ENCODE measurements at places on chromosomes 5 and 9. TPM values are rescaled to one million over a fixed set of nuclear protein-coding genes. Genes with fewer than 3 reads are reported as not detected.

DNA sequence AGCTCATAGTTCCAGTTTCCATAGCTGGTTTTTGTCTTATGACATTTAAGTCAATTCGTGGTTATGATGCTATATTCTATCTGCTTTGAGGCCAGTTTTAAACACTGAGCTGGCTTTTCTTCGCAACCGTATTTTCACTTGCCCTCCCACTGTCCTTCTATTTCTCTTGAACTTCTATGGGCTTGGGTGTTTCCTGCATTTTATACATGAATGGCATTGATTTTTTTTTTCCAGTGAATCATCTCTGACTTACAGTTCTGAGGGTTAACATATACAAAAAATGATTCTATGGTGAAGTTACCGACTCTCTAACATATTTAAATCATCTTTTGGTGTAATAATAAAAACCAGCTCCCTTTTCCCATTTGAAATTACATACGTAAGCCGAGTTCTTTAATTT is 88.2 kb downstream of the SREK1 start:
- no peak overlapping the region for H3K27ac ChIP-seq
- H3K4me3 ChIP-seq: no peak overlapping the region
- H3K4me1 ChIP-seq: no peaks in the 10 kb centered on the region

- peak overlapping the region; percentile 80 for H3K27ac ChIP-seq
- no peak for DNase-seq
- H3K36me3 ChIP-seq: peaks cover 12% of the 10 kb centered on the region
- H3K4me1 ChIP-seq: peaks cover 25% of the 10 kb centered on the region
- H3K27me3 ChIP-seq: no peaks in the 10 kb centered on the region
These were observed 942 bp downstream of the PHF2 start for GRCh38 chr9:93577078-93577974.

DNA sequence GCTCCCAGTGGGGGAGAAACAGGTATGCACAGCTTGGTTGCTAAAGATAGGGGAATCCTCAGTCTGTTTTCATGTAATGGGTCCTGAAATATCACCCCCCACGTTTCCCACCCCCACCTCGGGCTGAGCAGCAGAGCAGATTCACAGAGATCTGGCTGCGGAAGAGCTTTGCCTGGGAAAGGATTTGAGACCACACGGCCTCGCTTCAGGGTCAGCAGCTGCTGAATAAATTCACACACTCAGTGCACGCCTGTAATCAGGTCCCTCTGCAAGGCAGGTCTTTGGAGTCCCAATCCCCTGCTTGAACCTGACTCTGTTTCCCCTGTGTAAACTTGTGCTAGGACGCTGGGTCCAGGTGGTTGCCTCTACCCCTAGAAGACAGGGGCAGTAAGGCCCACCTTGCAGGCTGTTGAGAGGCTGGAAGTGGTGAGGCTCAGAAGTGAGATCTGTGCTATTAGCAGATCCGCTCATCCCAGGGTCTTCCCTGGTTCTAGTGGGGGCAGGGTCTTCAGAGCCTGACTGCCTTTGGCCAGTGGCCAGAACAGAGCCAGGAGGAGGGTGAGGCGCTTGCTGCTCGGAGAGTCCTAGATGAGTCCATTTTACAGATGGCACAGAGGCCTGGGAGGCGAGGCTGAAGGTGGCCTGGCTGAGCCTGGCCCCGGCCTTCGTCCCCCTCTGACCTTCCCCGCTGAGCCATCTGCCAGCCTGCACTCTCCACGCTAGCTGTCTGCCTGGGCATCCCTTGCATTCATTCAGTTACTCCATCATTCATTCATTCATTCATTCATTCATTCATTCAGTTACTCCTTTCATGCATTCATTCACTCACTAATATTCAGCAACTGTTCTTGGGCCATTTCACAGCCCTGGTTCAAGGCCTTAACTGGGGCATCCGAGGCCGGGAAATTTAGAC is 16.7 kb upstream of the NEURL1B start:
- H3K4me3 ChIP-seq: no peak overlapping the region
- H3K36me3 ChIP-seq: no peaks in the 10 kb centered on the region
- H3K27ac ChIP-seq: no peak overlapping the region
- DNase-seq: no peak
- H3K27me3 ChIP-seq: peaks cover 5% of the 10 kb centered on the region

- H3K27me3 ChIP-seq: no peaks in the 10 kb centered on the region
- no peak overlapping the region for H3K27ac ChIP-seq
- no peak for DNase-seq
- no peaks in the 10 kb centered on the region for H3K36me3 ChIP-seq
These were observed 65.2 kb upstream of the ASS1 start for GRCh38 chr9:130379649-130379970.

- H3K4me1 ChIP-seq: peaks cover 6% of the 10 kb centered on the region
- no peaks in the 10 kb centered on the region for H3K36me3 ChIP-seq
- H3K4me3 ChIP-seq: no peak overlapping the region
- H3K27me3 ChIP-seq: no peaks in the 10 kb centered on the region
These were observed 19.5 kb downstream of the ACTL7B start for GRCh38 chr9:108836319-108836718.

GRCh38 chr9:112020680-112021596 is 124.3 kb downstream of the UGCG start:
- peaks cover 27% of the 10 kb centered on the region for H3K27me3 ChIP-seq
- H3K4me1 ChIP-seq: peaks cover 7% of the 10 kb centered on the region
- no peak overlapping the region for H3K27ac ChIP-seq

DNA sequence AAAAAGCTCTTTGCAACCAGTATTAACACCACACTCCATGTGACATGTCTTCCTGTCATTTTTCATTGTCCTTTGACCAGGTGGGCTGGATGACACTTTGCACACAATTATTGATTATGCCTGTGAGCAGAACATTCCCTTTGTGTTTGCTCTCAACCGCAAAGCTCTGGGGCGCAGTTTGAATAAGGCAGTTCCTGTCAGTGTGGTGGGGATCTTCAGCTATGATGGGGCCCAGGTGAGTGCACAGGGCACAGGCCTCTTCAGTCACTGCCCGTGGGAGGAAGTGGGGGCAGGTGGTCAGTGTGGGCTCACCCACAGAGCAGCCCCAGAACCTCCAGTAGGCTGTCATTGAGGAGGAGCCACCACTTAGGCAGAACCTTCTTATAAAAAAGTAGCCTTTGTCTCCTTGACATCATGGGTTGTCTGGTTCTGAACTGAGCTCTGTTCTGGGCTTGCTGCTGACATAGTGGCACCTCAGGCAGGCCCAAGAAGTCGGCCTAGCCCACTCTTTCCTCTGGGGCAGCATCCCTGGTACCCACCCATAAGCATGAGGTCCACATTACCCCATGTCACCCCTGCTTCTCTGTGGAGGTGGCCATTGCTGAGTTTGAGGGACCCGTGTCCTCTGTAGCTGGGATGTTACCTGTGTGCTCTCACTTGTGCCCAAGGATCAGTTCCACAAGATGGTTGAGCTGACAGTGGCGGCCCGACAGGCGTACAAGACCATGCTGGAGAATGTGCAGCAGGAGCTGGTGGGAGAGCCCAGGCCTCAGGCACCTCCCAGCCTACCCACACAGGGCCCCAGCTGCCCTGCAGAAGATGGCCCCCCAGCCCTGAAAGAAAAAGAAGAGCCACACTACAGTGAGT is 39.3 kb downstream of the SECISBP2 start:
- H3K4me3 ChIP-seq: no peak overlapping the region
- H3K27ac ChIP-seq: no peak overlapping the region
- no peaks in the 10 kb centered on the region for H3K27me3 ChIP-seq
- no peak for DNase-seq
- peaks cover 14% of the 10 kb centered on the region for H3K4me1 ChIP-seq
- peaks cover 87% of the 10 kb centered on the region for H3K36me3 ChIP-seq

DNA sequence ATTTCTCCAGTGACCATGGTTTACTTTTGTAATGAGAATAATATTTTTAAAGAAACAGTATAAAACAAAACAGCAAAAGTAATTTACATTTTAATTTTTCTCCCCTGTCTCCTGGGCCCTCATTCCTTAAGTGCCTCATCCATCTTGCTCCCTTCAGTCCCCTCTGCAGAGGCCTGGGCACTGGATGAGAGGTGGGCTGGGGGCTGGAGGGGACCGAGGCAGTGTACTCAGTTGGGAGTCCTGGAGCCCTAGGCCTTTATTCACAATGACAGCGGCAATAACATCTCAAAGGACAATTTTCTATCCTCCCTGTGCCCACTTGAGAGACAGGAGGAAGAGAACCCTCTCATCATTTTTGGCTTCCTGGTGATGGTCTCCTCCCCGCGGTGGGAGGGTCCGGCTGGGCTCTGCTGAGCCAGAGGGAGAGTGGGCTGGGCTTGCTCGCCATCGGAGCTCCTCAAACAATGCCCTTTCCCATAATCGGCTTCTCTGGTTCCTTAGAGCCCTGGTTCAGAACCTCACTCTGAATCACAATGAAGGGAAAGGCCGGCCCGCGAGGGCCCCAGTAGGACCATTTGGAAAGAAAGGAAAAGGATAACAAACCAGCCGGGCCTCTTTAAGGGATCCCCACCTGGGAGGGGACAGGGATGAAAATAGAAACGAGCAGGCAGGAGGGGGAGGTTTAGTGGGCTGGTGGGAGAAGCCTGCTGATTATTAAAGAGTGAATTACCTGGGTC is 9.7 kb upstream of the SMIM32 start:
- DNase-seq: no peak
- no peaks in the 10 kb centered on the region for H3K4me1 ChIP-seq
- H3K4me3 ChIP-seq: no peak overlapping the region
- H3K36me3 ChIP-seq: no peaks in the 10 kb centered on the region
- H3K27ac ChIP-seq: no peak overlapping the region

GRCh38 chr5:132094393-132095076 is 20.9 kb downstream of the CSF2 start:
- H3K4me3 ChIP-seq: no peak overlapping the region
- no peak for DNase-seq
- peaks cover 20% of the 10 kb centered on the region for H3K36me3 ChIP-seq
- H3K4me1 ChIP-seq: peaks cover 70% of the 10 kb centered on the region

DNA sequence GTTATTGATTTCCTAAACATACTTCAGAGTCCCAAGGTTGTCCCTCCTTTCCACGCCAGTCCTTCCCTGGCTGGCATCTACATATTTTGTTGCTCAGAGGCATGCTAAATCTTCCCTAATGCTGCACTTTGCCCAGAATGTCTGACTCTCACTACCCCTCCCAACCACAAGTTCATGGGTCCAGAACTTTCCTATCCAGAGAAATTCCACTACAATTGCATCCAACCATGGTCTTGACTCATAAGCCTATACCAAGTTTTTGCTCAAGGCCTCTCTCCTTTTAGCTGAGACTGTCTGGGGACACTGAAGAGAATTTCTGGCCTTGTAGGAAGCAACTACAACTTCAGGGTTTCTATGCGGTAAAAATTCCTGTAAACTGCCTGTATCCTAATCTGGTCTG is 206.3 kb downstream of the BNC2 start:
- no peaks in the 10 kb centered on the region for H3K4me1 ChIP-seq
- H3K27me3 ChIP-seq: no peaks in the 10 kb centered on the region
- no peak overlapping the region for H3K27ac ChIP-seq
- no peak overlapping the region for H3K4me3 ChIP-seq
- no peaks in the 10 kb centered on the region for H3K36me3 ChIP-seq

DNA sequence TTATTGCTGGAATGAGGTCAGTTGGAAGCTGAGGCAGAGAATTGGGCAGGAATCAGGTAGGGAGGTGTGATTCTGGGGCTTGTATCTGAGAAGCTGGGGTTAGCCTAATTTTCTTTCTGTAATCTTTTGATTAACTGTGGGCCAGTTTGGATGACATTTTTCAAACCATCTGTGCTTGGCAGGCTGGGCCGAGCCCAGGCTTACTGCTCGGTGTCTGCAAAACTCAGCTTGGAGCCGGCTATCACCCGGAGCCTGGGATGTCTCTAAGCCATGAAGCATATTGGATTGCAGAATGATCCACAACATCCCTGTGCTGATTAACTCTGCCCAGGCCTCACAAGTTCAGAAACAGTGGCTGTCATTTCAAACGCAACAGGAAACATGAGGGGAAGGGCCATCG is 26.5 kb downstream of the KCNMB1 start:
- peaks cover 2% of the 10 kb centered on the region for H3K27me3 ChIP-seq
- no peak for DNase-seq

DNA sequence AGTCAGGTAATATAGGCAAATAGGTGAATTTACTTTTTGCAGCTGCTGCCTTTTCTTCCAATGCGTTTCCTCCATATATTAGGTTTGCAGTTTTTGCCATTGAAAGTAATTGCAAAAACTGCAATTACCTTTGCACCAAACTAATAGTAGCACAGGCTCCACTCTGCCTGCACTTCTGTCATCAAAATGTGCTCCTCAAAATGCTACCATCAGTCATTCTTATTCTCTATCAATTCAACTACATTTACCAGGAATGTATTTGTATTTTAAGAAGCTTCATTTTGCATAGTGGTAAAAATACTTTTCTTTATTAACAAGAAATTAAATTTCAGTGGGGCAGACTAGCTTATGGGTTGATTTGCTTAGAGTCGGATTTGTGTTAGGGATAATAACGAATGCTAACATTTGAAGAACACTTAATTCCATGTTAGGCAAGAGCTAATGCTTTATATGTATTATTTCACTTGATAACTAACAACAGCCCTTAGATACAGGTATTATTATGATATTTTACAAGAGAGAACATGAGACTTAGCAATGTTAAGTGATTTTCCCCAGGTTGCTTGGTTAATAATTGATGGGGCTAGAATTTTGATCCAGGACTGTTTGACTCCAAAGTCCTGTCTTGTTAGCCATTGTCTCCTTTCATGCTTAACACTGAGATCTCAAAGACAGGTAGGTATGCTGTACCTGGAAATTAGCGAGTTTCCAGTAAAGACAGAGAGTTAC is 300.4 kb downstream of the MAN2A1 start:
- DNase-seq: no peak
- H3K27me3 ChIP-seq: no peaks in the 10 kb centered on the region
- H3K4me3 ChIP-seq: no peak overlapping the region
- no peak overlapping the region for H3K27ac ChIP-seq

DNA sequence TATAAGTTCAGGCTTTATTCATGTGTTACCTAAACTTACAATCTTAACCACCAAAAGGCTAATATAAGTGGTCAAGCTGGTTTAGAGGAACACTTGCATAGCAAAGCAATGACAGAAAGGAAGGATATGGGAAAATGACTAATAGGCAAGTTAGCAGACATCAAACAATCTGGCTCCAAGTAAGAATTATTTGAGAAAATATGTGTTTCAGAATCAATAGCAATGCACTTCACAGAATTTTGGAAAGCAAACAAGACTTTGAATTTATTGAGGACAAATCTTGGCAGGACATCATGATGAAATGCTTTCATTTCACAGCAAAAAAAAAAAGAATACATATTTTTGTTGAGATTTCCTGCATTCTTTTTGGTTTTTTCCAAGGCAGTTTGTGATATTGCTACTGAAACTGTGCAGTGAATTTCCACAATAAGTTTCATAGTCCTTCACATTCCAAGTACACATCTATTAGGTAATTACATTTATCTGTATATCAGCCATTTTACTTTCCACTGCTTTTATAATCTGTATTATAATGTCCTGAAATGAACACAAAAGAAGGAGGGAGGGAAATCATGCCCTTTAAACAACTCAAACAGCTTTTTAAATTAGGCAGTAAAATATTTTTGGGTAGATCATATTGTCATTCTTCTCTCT is 417.9 kb downstream of the NR2F1-AS1 start:
- H3K36me3 ChIP-seq: no peaks in the 10 kb centered on the region
- no peak for DNase-seq
- no peaks in the 10 kb centered on the region for H3K4me1 ChIP-seq
- H3K27me3 ChIP-seq: no peaks in the 10 kb centered on the region
- H3K4me3 ChIP-seq: no peak overlapping the region

Gene ACER2
- 1.0 TPM for total RNA-seq

Gene SAXO1
- not detected for total RNA-seq

Gene HK3
- 0.52 TPM for total RNA-seq

Gene INSL4
- total RNA-seq: not detected

Gene ZNF618
- total RNA-seq: 0.25 TPM

Gene RGS14
- 36.2 TPM for total RNA-seq

All from activated T-helper 2 cell treated with anti-CD3 and anti-CD28 coated beads, Interferon-gamma antibody, Interleukin-2, Interleukin-4, amounts not matched to agents 10 μg/mL and 5 μg/mL and 100 μg/mL, durations not matched to agents 14 hours and 24 hours and 36 hours (primary cell).